ENCODE measurements at places on chromosomes 1 and 21.

DNA sequence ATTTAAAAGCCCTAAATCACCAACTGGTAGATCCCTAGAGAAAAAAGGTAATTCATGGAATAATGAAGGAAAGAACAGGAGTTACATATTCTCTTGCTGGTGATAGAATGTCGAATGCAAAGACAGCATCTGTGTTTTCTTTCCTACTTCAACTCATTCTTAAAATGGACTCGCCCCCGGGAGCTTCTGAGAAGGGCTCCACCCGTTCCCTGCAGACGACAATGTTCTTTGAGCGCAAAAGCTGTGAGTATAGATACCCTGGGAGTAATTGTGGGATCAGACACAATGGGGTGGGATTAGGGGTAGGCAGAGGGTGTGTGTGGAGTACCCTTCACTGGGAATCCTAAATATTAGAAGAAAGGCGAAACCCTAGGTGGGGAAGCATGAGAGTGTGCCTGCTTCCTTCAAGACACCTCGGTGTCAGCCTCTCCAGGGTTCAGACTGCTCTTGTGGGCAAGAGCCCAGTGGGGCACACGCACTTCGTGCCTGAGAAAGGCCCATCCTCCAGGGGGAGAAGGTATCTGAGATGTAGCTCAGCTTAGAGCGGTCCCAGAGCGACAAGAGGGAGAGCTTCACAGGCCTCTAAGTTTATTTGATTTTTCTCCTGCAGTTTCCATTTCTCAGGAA, 123.3 kb upstream of the DPYD start:
- DNase-seq: no peak

GRCh38 chr1:27296773-27297291, 25.1 kb upstream of the TMEM222 start:
- peak; percentile 33 for DNase-seq

- DNase-seq: no peak
These were observed 130.1 kb downstream of the DMRTB1 start for GRCh38 chr1:53589043-53589887.

GRCh38 chr1:119929643-119930315, 33.5 kb upstream of the ADAM30 start:
- DNase-seq: no peak

GRCh38 chr1:156675210-156676113, 1.7 kb downstream of the NES start:
- no peak for DNase-seq

DNA sequence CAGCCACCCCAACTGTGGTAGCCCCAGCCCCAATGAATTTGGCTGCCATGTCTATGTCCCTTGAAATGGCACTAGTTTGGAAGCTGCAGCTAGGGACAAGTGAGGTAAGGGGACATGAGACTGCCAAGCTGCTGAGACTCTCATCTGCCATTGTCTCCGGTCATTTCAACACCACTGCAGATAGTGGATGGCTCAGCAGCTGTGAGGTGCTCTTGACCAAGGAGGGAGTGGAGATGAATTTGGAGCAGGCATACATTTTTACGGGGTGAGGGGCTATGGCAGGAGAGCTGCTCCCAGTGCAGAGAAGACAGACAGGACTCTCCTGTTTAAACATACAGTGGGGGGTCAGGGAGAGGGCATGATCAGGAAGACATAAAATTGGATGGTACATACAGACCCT, 315.5 kb upstream of the CAMK1G start:
- DNase-seq: no peak

DNA sequence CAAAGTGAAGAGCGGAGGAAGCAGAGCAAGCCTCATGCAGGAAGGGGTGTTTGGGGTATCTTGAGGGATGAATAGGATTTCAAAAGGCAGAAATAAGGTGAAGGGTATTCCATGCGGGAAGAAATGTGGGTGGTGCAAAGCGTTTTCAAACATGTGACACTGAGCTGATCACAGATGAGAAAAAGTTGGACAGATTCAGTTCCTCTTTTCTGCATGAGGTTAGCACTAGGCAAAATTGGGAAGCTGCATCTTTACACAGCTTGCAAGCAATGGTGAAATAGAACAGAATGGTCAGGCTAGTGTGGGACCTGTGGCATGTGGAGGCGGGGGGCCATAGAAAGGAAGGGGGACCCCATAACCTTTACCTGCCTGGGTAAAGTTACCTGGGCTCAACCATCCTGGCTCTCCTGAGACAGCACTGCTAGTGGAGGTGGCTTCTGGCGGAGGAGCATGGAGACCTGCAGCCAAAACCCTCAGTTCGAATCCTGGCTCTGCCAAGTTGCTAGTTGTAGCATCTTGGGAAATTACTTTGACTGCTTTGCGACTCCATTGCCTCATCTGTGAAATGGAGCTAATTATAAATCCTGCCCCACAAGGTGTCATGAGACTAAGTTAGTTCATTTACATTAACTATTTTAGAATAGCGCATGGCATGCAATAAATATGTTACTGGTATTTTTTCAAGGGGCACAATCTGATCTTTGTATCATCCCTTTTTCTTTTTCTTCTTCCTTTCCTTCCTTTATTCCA, 16.4 kb downstream of the KCNA10 start:
- no peak for DNase-seq

DNA sequence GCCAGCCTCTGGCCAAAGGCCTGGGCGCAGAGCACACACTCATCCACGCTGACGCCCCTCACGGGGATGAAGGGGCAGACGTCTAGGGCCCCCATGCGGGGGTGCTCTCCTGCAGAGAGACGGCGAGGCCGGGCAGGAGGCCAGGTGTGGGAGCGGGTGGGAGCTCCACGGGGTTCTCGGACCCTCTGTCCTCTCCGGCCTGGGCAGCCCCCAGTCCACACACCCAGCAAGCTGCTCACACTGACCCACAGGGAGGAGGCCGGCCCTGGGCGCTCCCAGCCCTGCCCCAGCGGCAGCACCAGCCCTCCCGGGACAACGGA, 2.5 kb downstream of the FTCD start:
- no peak for DNase-seq

DNA sequence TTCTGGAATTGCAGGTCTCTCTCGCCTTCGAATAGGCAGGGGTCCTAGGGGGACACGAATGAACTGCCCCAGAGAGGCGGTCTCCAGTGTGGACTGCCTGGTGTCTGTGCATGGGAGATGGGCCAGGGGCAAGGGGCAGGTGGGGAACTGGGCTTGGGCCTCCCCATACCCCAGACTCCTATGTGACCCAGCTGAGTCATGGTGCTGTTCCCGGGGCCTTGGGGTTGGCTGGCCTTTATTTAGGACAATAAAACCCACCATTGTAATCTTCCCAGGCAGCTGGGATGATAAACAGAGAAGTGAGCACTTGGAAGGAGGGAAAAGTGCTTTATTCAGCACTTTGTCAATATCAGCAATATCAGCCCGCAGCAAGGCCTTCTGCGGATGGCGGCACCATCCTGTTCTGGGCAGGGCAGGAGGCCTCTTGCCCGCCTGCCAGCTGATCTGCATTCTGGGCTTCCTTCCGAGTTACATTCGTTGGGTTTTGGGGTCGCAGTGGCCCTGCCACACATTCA, 209.0 kb upstream of the TMEM51 start:
- no peak for DNase-seq

- no peak for DNase-seq
These were observed 217.5 kb downstream of the PLA2G4A start for GRCh38 chr1:187046293-187046692.

GRCh38 chr1:112454316-112454715, 54.4 kb upstream of the WNT2B start:
- DNase-seq: no peak

DNA sequence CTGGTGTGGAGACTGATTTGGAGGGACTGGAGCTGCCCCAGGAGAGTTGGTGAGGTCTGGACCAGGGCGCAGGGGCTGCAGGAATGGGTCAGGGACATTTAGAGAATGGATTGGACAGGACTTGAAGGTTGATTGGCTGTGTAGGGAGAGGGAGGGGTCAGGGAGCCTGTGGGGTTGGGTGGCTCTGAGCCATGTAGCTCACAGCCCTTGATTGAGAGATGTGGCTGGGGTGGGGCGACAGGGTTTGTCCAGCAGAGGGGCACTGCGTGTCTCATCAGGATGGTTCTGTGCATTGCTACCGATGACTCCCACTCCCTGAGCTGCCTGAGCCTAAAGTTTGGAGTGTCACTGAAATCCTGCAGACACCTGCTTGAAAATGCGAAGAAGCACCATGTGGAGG, 12.1 kb downstream of the AZIN2 start:
- DNase-seq: no peak

DNA sequence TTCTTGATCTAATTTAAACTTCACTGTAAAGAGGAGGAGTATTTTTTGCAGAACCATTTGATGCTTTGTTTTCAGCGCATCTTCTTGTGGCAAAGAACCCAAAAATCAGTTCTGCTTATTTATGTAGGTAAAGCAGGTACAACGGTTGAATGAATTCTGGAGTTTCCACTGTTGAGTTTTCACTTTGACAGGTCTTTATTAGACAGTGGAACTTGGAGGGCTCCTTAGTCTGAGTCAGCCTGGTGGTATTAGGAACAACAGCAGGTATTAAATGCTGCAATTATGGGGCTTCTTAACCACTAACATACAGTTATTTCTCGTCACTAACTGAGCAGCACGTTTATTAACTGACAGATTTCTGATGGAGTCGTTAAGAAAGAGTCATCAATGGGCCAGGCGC, 1.2 kb downstream of the LRIG2 start:
- no peak for DNase-seq

GRCh38 chr1:164868990-164869389, 310.0 kb downstream of the PBX1 start:
- no peak for DNase-seq

DNA sequence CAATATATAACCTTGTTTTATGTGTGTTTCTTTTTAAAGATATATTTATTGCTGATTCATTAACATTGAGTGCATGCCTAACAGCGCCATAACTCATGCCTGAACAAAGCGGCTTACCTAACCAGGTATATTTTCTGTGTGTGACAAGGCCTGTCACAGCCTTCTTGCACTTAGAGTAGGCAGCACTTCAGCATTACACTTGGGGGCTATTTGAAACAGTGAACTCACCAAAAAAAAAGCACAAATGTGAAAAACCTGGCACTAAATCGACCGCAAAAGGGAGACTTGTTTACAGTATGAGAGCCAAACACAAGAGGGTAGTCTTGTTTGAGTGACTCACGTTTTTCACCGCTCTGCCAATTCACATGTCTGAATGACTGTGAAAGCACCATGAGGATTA, 111.7 kb downstream of the DISP1 start:
- no peak for DNase-seq

DNA sequence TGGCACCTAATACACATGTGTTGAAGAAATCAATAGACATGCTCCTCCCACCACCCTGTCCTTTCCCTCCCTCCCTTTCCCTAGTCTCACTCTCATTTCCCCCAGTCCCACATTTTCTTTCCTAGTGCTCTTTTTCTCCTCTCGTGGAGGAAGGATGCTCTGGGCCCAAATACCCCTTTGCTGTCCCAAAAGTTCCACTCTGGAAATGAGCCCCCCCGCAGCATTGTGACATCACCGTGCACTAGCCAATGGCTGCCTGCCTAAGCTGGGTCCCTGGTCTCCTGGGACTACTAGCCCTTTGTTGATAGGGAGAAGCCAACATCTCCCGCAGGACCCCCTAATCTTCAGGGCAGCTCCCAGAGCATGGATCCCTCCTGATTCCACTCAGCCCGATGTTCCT, at the start of gene UBL4B:
Gene UBL4B, plus strand, starts transcription at position 301 of the 400 bp plus-strand sequence. Its CDS starts 92 bp downstream, at position 393.
- DNase-seq: no peak

- no peak for DNase-seq
These were observed 86.9 kb downstream of the GRIK3 start for GRCh38 chr1:36947384-36947783.

DNA sequence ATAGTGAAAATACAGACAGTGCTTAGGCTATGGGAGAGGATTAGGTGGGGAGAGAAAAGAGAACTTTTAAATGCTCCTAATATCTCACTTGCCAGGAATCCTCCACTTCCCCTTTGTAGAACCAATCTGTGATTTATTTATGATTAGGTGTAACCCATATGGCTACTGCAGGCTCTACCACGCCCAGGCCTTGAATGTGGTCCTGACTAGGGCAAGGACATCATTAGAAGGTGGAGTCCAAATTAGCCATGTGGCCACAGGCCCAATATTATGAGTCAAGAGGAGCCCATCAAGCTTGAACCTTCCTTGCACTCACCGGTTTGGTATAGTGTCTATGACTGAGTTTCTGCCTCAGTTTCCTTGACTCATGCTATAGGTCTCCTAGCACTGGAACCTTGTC, 141.4 kb downstream of the HMGB4 start:
- DNase-seq: no peak

- no peak for DNase-seq
These were observed 118.4 kb downstream of the PIGK start for GRCh38 chr1:77100875-77101274.

DNA sequence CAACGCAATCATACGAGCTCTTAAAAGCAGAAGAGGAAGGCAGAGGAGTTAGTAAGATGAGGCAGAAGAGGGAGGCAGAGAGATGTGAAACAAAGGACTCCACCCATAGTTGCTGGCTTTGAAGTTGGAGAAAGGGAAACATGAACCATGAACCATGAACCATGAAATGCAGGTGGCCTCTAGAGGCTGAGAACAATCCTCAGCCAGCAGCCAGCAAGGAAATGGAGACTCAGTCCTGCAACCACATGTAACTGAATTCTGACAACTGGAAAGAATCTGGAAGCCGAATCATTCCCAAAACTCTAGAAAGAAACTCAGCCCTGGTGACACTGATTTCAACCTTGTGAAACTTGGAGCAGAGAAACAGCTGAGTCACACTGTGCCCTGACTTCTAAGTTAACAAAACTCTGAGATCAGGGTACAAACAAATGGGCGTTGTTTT, 10.1 kb downstream of the DIPK1A start:
- DNase-seq: no peak

- no peak for DNase-seq
These were observed 125.9 kb downstream of the HFM1 start for GRCh38 chr1:91278754-91279153.

- DNase-seq: no peak
These were observed 2.8 kb downstream of the NRIP1 start for GRCh38 chr21:15061747-15062605.

GRCh38 chr1:166839600-166840308, 479 bp downstream of the POGK start:
- DNase-seq: peak; percentile 20

DNA sequence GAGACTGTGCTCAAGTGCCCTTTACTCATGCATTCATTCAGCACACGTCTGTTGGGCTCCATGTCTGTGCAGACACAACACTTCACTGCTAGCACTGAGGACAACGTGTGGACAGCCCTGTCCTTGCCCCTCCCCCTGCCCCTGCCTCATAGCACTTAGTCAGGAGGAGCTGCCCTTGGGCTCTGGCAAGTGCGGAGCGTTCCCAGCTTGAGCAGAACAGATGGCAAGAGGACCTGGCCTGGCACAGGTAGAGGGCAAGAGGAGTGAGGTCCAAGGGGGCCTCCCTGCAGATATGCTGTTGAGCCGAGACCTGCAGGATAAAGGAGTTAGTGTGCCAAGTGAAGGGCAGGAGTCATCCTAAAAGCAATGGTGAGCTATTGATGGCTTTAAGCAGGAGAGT, 81.3 kb downstream of the GRIK3 start:
- DNase-seq: no peak

DNA sequence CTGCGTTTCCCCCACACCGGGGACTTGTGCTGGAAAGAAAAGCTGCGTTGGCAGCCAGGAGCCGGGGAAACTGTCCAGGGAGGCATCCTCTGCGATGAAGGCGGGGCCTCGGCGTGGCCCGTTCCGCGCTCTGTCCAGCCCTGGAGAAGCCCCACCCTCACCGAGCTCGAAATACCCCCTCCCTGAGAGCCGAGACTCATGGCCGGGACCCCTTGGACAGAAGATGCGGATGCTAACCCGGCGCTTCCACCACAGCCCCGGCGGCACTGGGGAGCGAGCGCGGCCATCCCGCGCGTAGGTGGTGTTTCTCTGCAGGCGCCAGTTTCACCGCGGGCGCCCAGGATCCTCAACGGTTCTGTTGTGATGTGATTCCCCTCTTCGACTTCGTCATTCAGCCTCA, 31.6 kb downstream of the PDE9A start:
- no peak for DNase-seq

Measured in stimulated activated CD8-positive, alpha-beta memory T cell treated with anti-CD3 and anti-CD28 coated beads, Interleukin-7, amount 100 ng/mL, for 1 hour (primary cell).